ENCODE measurements at places on chromosomes 7 and 10.

DNA sequence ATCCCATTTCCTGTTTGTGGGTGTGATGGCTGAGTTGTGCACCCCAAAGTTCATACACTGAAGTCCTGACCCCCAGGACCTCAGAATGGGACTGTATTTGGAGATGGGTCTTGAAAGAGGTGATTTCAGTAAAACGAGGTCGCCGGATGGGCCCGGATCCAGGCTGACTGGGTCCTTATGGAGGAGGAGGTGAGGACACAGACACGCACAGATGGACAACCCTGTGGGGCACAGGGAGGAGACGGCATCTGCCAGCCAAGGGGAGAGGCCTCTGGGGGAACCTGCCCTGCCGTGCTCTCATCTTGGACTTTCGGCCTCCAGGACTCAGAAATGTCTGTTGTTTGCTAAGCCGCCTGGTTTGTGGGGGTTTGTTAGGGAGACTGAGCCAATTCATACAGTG, 61.1 kb downstream of the PTPRN2 start:
- no peak for DNase-seq

DNA sequence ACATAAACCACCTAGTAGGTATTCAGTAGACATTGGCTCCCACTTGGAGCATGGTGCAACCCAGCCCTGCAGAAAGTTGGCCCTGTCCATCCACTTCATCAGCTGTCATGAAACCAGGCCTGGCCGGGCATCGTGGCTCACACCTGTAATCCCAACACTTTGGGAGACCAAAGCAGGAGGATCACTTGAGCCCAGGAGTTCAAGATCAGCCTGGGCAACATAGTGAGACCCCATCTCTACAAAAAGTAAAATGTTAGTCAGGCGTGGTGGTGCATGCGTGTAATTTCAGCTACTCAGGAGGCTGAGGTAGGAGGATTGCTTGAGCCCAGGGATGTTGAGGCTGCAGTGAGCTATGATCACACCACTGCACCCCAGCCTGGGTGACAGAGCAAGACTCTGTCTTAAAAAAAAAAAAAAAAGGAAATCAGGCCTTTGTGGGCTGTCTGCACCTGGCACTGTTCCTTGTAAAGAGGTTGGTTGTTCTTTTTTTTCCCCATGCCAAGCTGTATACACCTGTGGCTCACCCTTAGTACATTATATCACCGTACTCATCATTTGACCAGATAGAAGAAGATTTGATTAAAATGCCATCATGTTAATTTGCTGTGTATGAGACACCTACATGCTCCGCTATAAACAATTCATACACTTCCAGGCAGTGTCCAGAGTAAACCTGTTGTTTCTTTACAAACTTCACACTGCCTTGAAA, 45.4 kb upstream of the GRID1 start:
- no peak for DNase-seq

DNA sequence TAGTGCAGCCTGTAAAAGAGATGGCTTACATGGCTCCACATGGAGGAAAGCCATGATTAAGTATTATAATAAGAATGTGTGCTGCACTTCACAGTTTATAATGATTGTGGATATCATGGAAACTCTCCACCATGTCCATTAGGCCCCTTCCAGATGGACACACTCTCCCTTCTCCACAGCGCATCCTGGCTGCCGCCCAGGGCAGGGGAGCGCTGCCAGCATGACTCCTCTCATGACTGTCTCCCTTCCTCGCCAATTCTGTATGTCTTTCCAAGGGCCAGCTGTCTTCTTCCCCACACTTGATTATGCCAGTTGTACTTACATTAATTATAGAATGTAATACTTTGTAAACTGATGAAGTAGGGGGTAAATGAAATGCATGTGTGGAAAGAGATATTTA, 259.3 kb upstream of the TMEM72 start:
- DNase-seq: no peak

DNA sequence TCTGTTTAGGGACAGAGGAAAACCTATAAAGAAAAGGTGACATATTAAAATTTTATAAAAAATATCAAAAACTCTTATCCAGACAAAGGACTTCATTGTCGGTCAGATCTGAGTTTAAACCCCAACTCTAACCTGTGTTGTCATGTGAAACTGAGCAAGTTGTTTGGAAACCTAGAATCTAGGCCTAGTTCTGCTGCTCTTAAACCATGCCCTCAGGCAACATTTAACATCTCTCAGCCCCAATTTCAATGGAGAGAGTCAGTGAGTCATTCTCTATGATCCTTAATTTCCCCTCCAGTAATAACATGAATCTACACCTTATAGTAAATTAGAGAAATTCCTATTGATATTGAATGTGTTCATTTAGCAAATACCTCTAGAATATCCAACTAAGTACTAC, 192.3 kb downstream of the IMMP2L start:
- no peak for DNase-seq

DNA sequence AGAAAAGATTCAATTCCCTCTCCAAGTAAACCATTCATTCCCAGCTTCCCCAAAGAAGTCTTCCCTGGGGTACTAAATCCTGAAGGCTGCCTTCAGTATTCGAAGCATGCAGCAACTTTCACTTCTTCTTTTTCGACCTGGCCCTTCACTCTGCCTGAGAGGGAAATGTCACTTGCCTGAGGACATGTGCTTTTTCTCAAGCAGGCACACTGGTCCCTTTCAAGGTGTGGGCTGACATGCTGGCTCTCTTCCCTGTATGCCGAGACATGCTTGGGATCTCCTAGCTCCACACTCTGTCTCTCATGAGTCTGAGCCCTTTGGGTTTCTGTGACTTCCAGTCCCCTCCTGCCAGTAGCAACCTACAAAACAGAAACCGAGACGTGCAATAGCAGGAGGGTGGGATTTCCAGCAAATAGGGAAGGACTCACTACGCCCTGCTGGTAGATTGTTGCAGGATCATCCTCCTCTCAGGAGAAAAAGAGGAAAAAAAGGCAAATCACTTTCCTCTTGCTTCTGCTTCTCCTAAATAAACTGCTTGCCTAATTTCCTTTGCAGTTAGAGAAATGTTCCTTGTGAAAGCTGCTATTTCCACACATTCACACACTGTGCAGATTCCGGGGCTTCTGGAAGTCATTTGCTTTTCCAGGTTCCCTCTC, 33.5 kb downstream of the FIGNL1 start:
- no peak for DNase-seq

DNA sequence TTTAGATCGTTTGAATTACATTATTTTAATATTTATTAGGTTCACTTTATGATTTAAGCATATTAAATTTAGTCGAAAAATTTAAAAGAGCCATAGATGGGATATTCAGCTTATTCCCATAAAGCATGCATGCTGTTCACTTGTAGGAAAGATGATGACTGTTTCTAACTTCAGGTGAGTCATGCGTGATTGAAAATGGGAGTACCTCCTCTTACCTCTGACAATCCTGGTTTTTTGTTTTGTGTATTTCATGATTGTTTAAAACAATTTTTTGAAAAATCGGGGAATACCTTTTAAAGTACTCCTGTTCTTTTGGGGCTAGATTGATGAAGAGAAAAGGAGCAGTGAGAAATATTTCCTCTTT, 1.4 kb downstream of the TNKS2 start:
- DNase-seq: peak; percentile 21

DNA sequence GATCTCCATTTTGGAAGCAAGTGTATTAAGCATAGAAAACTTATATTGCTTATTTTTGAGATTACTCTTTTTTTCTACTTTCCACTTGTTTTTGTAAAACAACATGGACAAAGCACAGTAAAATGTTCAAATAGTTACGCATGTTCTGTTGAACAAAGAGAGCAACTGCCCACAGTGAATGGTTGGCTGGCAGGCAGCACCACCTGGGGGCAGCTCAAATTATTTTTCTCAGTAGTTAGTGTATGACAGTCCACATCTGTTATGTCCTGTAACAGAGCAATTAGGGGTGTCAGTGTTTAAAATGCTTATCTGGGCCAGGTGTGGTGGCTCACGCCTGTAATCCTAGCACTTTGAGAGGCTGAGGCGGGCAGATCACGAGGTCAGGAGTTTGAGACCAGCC, 46.1 kb upstream of the CACUL1 start:
- DNase-seq: peak; percentile 33

- DNase-seq: peak; percentile 80
Measured at GRCh38 chr10:97407211-97407951, 6.2 kb upstream of the RRP12 start.

DNA sequence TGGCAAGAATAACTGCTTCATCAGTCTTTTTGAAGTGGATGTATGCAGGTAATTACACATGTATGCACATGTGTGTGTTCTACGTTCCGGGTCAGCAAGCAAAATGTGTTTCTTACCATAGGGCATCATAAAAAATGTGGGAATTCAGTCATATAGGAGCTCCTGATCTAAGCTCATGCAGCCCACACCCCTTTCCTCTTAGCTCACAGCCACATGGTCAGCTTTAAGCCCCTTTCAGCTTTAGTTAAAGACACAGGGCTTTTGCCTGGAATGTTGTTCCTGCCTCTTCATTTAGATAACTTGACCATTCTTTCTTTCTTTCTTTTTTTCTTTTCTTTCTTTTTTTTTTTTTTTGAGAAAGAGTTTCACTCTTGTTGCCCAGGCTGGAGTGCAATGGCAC, 258.1 kb downstream of the RPS24 start:
- DNase-seq: no peak

- no peak for DNase-seq
Measured at GRCh38 chr10:12081470-12081869, 12.7 kb downstream of the DHTKD1 start.

DNA sequence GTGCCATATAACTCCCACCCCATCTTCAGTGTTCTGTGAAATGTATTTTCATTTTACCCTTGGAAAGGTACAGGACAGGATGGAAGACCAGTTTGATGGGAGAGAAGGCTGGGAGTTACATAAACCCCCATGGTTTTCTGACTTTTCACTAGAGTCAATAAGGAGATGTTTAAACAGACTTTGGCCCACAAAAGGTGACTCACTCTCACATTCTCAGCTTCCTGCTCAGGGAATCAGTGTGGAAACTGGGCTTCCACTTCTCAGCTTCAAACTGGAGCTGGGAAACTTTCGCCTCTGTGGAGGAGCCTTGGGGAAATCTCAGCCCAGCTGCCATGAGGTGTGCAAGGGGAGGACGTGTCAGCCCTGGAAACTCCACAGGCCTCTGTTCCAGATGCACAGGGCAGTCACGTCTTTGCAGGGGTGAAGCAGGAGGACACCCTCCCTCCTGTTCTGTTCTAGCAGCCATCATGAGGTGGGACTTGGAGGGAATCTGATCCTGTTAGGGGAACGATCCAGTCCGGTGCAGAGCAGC, 560.5 kb upstream of the GALNT17 start:
- DNase-seq: peak; percentile 91

GRCh38 chr7:92635538-92635937, 45.3 kb upstream of the FAM133B start:
- DNase-seq: no peak

DNA sequence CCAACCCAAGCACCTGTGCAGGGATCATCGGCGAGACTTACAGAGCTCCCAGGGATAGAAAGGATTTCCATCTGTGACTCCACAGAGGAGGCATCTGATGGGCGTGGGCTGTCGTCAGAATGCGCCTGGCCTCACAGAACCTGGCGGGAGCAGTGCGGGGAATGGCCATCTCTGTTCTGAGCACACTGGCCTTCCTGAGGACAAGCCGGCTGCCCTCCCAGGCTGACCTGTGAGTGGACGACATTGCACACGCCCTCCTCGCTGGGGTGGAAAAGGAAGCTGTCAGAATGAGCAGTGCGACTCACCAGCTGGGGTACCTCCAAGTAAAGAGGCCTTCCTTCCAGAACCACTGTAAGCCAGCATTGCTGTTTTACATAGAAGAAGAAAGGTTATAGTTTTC, 234.6 kb upstream of the PITRM1 start:
- DNase-seq: no peak

GRCh38 chr10:5271526-5271925, 74.9 kb downstream of the AKR1C4 start:
- no peak for DNase-seq

- peak; percentile 16 for DNase-seq
Measured at GRCh38 chr7:81232084-81232799, 313.4 kb upstream of the SEMA3C start.

DNA sequence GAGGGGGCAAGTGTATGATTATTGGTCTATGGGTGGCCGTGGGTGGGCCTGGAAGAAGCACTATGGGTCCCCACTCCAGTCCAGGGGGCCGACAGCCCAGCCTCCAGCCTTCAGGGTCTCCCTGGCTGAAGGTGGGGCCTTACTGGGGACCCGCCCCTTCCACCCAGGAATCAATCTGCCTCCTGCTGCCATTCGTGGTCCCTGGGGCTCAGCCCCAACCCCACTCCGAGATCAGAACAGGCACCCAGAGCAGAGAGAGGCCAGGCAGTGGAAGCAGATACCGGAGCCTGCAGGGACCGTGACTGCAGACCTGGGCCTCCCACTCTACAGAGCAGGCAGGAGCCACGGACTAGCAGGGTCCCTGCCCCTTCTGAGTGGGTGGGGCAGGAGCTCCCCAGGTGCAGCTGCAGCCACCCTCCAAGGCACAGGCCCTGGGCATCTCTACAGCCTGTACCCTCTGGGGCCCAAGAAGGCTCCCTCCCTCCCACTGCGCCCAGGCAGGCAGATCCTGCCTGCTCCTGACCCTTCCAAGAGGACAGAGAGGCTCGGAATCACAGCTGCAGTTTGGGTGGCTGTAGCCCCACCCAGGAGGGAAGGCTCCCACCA, 13.6 kb upstream of the FOXL3 start:
- no peak for DNase-seq

DNA sequence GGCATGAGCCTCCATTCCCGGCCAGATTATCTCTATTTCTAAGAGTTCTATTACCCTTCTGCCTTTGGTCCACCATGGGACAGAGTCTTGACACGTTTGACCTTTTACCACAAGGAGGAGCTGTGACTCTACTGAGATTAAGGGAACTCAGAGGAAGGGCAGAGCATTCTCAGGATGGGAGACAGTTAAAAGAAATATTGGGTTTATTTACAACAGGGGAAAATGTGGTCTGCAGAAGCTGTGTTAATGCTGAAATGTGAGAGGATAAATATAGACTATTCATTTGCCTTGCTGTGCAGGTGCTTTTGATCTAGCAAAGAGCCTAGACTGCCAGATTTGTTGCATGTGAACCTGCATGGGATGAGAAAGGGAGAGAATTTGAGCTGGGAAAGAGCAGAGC, 45.8 kb upstream of the PRSS58 start:
- peak; percentile 40 for DNase-seq

DNA sequence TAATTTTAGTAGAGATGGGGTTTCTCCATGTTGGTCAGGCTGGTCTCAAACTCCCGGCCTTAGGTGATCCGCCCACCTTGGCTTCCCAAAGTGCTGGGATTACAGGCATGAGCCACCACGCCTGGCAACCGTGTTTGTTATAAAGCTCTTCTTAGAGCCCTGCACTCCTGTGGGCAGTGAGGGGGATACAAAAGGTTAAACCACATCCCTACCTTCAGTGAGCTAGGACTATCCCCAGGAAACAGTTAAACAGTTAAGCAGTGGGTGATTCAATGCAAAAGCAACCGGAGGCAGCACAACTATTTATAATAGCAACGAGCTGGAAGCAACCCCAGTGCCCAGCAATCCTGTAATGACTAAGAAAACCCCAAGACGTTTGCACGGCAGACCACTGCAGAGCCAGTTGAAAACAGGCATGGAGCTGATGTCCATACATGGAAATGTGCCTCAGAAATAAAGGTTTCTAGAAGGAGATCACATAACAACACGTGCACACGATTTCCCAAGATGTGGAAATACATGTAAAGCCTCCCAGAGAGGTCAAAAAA, 107.2 kb upstream of the LYZL2 start:
- no peak for DNase-seq

GRCh38 chr10:76026905-76027304, 595.5 kb downstream of the LRMDA start:
- no peak for DNase-seq

GRCh38 chr10:71740069-71740653, 20.6 kb upstream of the C10orf105 start:
- DNase-seq: no peak

Measured in small intestine (tissue), 16 donors.